Mucosa of descending colon (tissue), 3 donors: ENCODE measurements at places on chromosomes 7 and 10. TPM values are rescaled to one million over a fixed set of nuclear protein-coding genes. Genes with fewer than 3 reads are reported as not detected.

- DNase-seq = no peak
Observed at GRCh38 chr10:57979491-57979890, 288.2 kb downstream of the IPMK start.

Gene FBXO24
- total RNA-seq = 1.1 TPM

Gene GIMAP4
- total RNA-seq = 22.6 TPM

Gene AFAP1L2
- 23.4 TPM for total RNA-seq

Gene TPK1
- 14.2 TPM for total RNA-seq
